NCI-H1092 (cell line): ENCODE measurements at places on chromosomes 3 and 15.

- DNase-seq: no peak
Measured at GRCh38 chr3:166388321-166388720, 551.1 kb upstream of the BCHE start.

DNA sequence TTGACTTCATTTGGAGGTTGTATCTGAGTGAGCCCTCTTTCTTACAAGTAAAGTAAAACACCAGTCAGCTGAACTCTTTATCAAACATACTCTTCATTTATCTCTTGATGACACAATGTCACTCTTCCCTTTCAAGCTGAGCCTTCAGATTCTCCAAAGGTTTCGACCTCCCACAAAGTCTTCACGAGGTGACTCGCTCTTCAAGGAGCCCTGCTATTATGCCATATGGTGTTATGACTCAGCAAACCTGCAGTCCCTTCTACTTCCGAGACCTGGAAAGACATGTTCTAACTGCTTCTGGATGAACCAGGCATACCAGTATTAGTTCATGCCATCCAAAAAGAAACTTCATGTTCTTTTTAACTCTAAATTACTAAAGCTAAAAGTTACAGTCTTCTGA, 23.1 kb downstream of the AADAC start:
- DNase-seq: no peak

DNA sequence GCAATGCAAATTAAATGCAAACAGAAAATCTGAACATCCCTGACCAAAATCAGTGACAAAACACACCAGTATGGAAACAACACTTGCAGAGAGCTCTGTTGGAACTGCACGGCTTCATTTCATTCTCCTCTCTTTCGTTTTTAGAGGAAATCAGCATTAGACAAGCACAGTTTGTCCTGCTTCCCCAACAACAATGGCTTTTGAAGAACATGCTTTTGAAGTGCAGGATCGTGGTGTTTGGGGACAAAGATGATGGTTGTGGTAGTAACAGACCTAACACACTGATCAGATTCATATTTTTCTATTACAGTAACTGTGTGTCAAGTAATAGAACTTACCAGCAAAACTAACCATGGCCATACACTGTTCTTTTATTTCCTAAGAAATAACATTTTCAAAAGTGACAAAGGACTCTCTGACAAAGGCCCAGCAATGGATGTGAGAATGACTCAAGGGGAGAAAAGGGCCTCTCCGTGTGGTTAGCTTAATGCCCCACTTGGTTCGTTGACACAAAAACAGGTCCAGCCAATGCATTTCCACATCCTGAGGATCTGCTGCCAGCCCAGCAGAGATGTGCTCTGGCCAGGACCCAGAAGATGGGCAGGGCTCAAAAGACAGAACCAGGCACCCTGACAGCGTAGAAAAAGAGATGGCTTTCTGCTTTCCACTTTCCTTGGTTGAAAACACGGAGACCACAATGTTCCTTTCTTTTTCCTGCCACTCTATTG, 84.1 kb downstream of the CCNL1 start:
- no peak for DNase-seq

DNA sequence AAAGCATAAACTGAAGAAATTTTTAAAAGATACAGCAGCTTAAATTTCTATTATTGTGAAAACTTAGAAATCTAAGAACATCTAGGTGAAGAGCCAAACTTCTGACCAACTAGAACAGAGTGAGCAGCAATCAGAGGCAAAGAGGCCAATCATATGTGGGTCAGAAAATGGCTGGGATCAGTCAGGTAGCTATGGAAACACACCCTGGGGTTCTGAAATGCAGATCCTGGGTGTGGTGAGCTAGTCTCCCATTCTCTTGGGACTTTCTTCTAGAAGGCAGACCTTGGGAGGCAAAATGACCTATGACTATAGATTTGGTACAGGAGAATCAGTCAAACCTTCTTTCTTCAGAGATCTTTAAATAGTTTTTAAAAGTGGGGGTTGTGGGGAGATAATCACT, 385.8 kb downstream of the TBC1D5 start:
- DNase-seq: no peak

DNA sequence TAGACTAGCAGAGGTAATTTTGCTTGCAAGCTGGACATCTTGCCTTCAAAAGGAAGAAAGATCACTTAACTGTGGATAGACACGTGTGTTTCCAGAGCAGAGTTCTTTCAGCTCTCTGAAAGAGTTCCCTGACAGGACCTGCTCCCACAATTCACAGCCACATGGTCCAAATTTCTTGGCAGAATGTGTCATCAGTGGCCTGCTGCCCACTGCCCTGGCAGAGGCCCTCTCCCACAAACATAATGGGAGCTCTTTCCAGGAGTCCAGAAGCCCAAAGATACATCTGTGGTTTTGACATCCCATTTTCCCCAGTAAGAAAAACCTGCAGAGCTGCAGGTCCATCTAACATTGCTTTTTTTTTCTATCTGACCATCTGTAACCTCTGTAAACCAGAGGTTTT, 48.3 kb downstream of the SERPINI1 start:
- no peak for DNase-seq

- DNase-seq: no peak
Measured at GRCh38 chr15:40990789-40991188, 37.5 kb downstream of the CHAC1 start.

DNA sequence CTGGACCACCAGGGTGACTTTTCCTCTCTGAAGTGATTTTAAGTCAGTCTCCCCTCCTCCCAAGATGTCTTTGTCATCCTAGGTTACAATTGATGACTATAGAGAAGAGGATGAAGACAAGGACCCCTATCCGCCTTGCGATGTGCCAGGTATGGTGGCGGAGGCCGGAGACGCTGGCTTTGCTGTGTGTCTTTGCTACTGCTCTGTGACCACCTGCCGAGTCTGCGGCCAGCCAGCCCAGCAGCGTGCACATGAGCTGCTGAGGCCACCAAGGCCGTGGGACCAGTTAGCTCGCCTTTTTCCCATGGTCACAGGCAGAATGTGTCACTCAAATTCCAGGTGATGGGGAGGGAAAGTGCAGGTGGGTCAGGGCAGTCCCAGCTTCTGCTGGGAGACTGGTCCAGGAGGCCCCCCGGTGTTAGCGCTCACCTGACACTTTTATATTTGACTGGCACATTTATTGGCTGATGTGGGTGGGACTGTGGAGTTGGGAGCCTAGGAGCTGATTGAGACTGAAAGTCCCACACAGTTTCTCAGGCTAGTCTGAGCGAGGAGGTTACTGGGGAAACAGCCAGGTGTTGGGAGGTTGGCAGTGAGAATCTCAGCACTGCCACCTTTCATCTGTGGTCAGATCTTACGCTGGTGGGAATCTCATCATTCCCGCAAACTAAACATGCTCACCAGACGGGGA, 114.1 kb downstream of the CHDH start:
- DNase-seq: no peak

- DNase-seq: no peak
Measured at GRCh38 chr3:183370391-183370790, 58.0 kb downstream of the MCF2L2 start.

- no peak for DNase-seq
Measured at GRCh38 chr3:41690766-41691563, 270.9 kb downstream of the ULK4 start.

- DNase-seq: no peak
Measured at GRCh38 chr3:114115143-114115542, 58.6 kb downstream of the QTRT2 start.

DNA sequence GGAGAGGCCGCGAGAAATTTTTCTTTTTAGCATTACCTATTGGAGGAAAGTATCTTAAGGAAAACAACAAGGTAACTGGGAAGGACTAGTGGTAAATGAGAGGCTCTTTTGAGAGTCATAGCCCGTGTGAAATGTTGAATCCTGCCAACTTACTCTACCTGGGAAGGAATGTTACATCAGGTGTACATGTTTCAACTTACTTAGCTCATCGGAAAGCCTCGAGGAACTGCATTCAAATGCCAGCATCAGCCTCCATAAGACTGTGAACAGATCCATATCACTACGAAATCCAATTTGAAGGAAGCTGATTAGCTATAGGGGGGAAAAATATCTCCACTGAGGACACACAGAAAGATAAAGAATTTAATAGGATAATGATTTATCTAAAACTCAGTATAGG, 72.3 kb upstream of the PDZRN3 start:
- DNase-seq: no peak

- no peak for DNase-seq
Measured at GRCh38 chr3:130517602-130518001, 625 bp downstream of the COL6A6 start.

DNA sequence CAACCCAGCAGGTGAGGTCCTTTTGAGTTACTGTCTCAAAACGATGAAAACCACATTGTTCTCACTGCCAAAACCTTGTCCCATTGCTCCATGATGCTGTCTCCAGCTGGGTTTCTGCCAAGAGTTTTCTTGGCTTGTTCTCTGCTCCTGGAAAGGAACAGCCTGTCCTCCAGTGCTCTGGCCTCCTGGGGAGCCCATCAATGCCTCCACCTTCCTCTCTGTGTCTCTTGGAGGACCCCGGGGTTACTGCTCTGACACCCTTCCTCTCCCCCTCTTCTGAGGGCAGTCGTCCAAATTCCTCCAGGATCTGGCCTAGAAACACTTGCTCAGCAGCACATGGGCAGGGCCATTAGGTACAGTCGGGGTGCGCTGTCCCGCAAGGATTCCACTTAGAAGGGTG, 63.9 kb upstream of the RGMA start:
- no peak for DNase-seq

- no peak for DNase-seq
Measured at GRCh38 chr3:83074485-83074884, 1313.0 kb upstream of the GBE1 start.

DNA sequence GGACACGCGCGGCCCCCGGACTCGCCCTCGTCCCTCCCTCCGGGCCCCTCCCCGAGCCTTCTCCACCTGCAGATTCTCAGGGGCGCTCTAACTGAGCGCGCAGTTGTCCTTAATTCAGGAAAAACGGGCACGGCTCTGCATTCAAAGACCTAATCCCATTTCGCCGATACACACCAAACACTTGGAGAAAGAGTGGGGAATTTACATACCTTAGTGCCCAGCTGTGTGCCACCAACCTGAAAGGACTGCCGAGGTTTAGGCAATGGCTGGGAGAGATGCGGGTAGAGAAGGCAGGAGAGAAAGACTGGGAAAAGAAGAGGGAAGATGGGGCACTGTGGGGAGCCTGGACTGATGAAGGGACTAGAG, 21.8 kb downstream of the IGDCC3 start:
- DNase-seq: no peak

DNA sequence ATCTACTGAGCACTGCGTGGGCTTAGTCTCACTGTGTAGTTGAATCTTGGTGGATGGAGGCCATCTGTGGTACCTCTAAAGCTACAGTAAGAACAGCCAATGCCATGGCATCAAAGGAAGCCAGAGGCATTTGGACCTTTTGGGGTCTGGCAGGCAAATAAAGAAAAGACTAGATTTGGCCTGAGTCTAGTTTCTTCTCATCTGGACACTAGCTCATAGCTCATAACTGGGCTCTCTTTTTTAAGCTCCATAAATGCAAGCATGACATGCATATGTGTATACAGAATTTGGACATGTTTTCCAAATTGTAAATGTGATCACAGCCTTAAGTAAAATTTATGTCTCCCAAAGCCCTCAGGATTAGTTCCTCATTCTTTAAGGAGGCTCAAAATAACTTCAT, 107.5 kb downstream of the CNTN6 start:
- DNase-seq: no peak

GRCh38 chr3:48222616-48223513, at the start of gene CAMP:
CAMP (plus strand) TSS chr3:48223495; CDS start chr3:48223512, 17 bp downstream.
- no peak for DNase-seq

GRCh38 chr3:188158731-188159310, 4.9 kb downstream of the LPP start:
- no peak for DNase-seq

- DNase-seq: no peak
Measured at GRCh38 chr3:193439423-193439822, 60.9 kb upstream of the ATP13A5 start.

DNA sequence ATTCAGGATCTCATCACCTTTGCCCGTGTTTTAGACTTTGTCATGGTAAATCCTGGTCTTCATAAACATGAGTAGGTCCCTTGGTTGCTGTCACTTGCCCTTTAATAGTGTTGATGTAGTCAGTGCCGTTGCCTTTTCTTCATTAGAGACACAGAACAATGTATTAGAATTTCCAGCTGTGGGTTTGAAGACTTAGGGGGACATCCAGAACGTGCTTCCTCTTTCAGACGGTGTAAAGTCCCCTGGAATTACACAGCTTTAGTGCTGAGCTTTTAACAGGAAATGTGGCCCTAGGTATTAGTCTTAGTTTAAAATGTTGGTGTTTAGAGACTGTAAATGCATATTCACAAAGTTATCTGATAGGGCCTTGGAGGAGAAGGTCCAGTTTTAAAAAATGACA, 8.8 kb upstream of the LRCH3 start:
- no peak for DNase-seq

- DNase-seq: no peak
Measured at GRCh38 chr3:132984181-132984580, 54.0 kb upstream of the TMEM108 start.

GRCh38 chr3:22691407-22691806, 511.7 kb upstream of the UBE2E2 start:
- DNase-seq: no peak

- DNase-seq: no peak
Measured at GRCh38 chr15:98671060-98672008, 23.0 kb downstream of the IGF1R start.

GRCh38 chr15:66680502-66680901, 21.5 kb upstream of the SMAD6 start:
- DNase-seq: no peak

DNA sequence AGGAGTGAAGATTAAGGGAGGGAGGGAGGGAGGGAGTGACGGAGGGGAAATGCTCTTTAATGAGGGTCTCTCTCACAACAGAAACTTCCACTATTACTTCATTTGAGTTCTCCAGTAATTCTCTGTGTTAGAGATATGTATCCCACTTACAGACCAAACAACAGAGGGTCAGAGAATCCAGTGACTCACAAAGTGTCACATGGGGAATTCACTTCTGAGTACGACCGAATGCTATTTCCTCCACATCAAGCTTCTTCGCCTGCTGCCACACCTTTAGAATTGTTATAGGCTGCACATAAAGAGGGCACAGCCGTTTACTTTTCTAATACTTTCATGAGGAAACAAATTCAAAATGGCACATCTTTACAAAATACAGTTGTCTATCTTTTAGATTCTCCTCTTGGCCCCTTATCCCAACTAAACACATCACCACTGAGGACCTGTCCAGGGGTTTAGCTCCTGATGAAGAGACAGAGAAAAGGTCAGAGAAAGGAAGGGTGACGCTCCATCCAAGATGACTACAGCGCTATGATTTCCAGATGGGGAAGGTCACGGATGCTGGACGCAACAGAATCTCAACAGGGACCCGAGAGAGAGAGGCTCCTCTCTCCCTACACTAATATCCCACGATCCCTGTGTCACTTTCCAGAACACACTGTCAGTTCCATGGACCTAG, 119.0 kb downstream of the XXYLT1 start:
- DNase-seq: no peak

GRCh38 chr3:66404197-66404596, 96.6 kb downstream of the LRIG1 start:
- DNase-seq: no peak
